EH (cell line): ENCODE measurements at places on chromosomes 1 and 21.

- peak; percentile 60 for DNase-seq
Observed at GRCh38 chr1:228734881-228735801, at the start of gene RHOU. TSS of gene RHOU (plus strand) at chr1:228735479. CDS start at chr1:228735743, 264 bp downstream.

DNA sequence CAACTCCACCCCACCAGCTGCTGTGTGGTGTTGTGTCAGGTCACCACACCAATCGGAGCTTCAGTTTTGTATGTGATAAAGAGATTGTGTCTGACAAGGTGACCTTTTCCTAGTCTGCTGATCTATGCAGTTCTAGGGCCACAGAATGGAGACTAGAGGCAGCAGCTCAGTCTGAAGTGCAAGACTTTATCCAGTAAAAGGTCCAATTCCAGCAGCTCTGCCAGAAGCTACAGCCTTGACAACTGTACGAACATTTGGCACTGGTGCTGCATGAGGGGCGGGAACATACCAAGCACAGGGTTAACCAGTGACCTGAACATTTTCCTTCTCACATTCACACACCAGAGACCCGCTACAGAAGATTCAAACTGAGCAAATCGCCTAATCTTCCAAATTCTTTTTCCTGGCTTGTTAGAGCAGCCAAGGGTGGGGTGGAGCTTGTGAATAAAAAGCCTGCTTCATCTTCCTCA lies 9.3 kb downstream of the FMO1 start:
- no peak for DNase-seq

- no peak for DNase-seq
Observed at GRCh38 chr1:182826892-182827291, 12.3 kb upstream of the DHX9 start.

DNA sequence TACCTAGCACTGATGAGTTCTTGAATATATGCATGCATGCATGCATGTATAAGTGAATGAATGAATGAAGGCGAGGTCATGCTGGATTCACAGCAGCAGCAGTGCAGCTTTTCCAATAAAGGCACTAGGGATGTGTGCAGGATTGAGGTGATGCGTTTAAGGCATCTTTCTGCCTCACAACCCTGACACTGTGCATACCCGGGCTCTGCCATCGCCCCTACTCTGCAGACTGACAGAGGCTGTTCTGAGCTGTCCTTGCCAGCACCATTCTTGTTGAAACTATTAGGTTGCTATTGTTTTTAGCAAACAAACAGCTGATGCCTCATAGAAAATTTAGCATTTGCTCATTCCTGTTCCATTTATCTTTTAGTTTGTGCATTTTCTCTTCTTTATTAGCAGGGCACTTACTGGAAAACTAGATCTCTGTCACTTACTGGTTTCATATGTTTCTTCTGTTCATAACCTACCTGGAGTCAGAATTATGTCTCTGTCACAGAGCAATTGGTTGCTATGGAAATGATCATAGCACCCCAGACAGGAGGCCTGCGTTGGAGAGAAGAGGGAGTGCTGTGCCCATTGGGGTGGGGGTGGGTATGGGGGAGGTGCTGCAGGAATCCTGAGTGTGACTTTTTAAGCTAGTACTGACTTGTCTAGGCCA lies 79.0 kb downstream of the CD58 start:
- no peak for DNase-seq

DNA sequence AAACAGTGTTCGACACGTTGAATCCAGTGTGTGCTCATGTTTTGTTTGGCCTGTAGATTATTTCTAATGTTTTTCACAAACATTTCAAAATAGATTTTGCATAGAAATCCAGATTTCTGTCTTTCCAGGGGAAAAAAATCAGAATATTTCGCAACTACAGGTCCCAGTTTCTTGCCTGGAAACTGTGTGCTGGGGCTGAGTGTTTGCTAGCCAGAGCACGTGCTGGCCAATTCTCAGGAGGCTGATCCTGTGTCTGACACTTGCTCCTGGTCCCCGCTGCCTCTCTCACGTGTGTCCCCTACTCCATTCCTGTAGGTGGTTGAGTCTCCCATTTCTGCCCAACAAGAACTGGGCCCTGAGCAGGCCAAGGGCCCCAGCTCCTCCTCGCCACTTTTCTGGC lies 2.4 kb downstream of the MAB21L3 start:
- no peak for DNase-seq

GRCh38 chr1:244097523-244098405 lies 46.7 kb downstream of the ZBTB18 start:
- DNase-seq = peak; percentile 68

DNA sequence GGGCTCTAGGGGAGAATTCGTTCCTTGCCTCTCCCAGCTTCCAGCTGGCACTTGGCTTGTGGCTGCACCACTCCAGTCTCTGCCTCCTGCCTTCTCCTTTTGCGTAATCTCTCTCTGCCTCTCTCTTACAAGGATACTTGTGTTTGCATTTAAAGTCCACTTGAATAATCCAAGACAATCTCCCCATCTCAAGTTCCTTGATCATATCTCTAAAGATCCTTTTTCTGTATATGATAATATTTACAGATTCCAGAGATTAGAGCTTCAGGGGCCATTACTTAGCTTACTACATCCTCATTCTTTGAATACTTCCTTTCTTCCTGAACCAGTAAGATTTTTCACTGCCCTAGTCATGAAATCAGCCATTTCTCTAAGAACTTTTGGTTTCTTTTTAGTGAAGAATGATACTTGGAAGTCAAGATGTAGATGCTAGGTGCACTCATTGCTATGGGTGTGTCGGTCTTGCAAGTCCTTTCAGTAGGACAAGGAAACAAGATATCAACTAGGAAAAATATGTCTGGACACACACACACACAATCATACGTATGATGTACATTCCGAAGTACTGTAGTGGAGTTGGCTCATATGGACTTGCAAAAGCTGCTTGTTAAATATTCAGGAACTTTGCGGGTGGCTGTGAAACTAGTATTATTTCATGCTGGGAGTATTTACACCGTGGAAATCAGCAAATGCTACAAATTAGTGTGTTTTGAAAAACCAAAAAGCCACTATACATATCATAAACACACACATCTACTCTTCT lies 20.8 kb upstream of the RLF start:
- DNase-seq = peak; percentile 72

GRCh38 chr1:234690872-234691271 lies 80.9 kb upstream of the IRF2BP2 start:
- DNase-seq = no peak
